Amniotic stem cell (primary cell): ENCODE measurements at places on chromosomes 1 and 21.
A peak's percentile ranks its signal among the peaks of the same experiment; 100 is the strongest.

- no peak for DNase-seq
Measured at GRCh38 chr1:41541592-41541952, 57.1 kb upstream of the EDN2 start.

DNA sequence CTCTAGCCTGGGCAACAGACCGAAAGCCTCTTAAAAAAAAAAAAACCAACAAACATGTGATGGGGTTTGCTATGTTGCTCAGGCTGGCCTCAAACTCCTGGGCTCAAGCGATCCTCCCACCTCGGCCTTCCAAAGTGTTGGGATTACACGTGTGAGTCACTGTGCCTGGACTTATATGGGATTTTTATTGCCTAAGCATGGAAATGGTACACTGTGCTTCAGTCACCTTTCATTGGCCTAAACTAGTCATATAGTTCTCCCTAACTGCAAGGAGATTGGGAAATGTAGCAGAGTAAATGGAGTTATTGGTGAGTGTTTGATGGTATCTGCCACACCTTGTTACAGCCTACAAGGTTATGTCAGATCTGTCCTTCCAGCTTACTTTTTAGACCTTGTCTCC is 17.2 kb upstream of the MEF2D start:
- no peak for DNase-seq

- DNase-seq: no peak
Measured at GRCh38 chr1:233480198-233480597, 133.7 kb upstream of the KCNK1 start.

- DNase-seq: no peak
Measured at GRCh38 chr21:36419241-36419640, 34.0 kb downstream of the CHAF1B start.

GRCh38 chr21:8993284-8993942 is 1528.0 kb upstream of the TPTE start:
- no peak for DNase-seq

DNA sequence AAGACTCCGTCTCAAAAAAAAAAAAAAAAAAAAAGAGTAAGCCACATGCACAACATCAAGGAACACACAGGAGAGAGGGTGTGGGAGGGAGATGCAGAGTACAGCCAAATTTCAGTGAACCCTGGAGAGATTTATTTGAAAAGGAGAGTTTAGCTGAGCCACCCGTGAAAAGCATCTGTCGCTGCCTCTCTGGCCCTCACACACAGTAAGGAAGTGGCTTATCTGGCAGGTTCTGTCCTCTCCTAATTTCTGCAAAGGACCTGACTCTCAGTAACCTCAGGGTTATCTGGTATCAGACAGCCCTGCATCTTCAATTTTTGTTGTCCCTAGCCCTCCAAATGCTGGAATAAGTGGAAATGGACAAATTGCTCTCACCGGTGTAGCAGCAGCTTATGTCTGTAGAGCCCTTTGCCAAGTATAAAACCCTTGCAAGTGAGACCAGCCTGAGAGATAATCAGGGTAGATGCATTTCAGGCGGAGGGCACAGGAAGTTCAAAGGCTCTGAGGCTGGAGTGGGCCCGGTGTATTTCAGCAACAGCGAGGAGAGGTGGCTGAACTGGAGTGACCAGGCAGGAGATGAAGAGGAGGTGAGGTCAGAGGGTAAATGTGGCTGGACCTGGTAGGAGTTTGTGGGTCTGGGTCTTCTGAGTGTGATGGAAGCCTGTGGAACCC is 16.7 kb upstream of the IL10RB start:
- DNase-seq: no peak

GRCh38 chr1:75074831-75075395 is 59.3 kb upstream of the LHX8 start:
- no peak for DNase-seq

DNA sequence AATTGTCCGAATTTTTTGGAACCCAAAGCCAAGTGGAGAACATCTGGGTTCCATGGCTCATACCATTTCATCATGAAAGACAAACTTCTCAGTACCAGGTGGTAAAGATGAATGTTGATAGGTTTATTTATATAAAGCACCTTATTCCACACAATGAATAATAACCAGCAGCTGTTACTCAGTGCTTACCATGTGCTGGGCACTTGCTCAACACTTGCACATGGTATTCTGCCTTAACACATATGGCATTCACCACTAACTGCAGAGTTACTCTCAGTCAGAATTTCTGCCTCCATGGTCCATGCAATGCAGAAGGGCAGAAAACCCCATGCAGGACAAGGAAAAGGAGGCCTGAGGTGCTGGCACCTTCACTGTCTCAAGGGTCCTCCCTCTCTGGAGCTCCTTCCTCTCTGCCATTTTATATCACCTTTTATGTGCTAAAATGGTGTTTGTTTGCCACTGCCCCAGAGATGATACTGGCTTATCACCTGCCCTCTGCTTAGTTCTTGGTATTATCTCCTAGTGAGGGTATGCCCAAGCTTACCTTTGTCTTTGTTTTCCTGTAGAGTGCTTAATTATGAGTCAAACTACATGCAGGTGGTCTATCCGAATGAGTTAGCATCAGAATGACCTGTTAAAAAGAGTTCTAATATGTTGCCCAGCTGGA is 76.7 kb upstream of the ZNF326 start:
- DNase-seq: no peak

- no peak for DNase-seq
Measured at GRCh38 chr1:168976267-168976666, 130.2 kb upstream of the ATP1B1 start.

DNA sequence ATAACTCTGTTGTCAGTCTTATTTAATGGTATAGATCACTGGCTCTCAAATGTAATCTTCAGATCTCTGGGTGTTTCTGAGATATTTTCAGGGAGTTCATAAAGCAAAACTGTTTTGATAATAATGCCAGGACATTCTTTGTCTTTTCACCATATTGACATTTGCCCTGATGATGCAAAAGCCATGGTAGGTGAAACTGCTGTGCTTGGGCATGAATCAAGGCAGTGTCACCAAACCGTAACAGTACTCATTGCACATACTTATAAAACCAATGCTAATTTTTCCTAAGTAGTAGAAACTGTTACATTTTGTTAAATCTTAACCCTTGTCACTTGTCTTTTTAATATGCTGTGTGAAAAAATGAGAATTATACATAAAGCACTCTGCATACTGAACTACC is 76.0 kb downstream of the RPS6KC1 start:
- no peak for DNase-seq

DNA sequence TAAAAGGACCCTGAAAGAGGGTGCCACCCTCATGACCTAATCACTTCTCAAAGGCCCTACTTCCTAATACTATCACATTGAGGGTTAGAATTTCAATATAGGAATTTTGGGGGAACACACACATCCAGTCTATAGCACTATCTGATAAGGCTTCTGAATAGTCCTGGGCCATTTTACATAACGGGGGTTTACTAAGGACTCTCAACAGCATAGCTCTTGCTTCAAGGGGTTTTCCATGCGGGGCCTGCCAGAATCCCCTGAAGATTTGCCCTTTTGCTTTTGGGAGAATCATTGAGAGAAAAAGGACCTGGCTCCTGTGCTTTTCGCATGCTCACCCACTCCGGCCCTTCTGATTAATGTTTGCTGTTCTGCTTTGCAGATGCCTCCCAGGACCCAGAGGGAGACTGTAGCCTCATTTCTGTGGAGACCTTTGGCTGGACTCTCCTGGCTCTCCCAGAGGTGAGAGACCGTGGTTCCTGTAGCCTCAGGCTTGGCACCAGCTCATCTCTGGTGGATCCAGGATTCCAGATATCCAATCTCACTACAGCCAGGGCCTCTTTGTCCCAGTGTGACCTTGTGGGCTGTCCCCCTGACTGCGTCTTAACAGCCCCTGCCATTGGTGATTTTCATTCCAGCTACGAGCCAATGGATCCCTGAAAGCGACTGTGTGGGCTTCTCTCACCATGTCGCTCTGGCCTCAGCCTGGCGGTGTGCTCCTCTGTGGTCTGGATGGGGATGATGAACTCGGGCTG is 72.6 kb downstream of the DDR2 start:
- DNase-seq: no peak

GRCh38 chr1:56120021-56120420 is 459.3 kb downstream of the PLPP3 start:
- no peak for DNase-seq

DNA sequence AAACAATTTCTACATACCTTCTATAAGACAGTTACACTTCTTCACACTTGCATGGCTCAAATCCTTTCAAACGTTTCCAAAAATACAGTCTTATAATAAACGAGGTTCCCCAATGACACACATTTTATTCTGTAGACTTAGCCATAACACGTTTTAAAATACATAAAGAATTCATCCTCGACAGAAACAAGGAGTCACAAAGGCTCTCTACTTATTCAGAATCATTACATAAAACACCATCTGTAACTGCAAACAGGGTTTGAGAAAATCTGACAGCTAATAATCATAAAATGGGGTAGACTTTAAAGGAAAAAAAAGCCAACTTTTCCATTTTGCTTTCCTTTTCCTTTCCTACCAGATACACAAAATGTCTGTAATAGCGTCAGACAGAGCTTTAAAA is 1.8 kb downstream of the PIK3R3 start:
- DNase-seq: no peak

DNA sequence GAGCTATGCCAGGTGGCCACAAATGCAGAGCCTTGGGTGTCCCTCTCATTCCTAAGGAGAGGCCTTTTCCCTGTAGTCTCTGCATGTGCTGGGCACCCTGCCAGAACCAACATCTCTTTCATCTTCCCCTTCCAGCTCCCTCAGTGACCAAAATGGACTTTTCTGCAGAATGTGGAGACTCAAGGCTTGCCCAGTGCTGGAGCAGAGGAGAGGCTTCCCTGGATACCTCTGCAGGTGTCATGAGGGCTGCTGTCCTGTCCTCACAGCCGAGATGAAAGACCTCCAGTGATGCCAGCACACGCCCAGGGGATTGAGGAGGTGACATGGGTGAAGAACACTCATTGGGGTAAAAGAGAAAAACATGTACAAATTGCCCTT is 347.0 kb upstream of the AJAP1 start:
- DNase-seq: no peak

GRCh38 chr1:229862017-229862774 is 204.8 kb upstream of the GALNT2 start:
- DNase-seq: no peak

DNA sequence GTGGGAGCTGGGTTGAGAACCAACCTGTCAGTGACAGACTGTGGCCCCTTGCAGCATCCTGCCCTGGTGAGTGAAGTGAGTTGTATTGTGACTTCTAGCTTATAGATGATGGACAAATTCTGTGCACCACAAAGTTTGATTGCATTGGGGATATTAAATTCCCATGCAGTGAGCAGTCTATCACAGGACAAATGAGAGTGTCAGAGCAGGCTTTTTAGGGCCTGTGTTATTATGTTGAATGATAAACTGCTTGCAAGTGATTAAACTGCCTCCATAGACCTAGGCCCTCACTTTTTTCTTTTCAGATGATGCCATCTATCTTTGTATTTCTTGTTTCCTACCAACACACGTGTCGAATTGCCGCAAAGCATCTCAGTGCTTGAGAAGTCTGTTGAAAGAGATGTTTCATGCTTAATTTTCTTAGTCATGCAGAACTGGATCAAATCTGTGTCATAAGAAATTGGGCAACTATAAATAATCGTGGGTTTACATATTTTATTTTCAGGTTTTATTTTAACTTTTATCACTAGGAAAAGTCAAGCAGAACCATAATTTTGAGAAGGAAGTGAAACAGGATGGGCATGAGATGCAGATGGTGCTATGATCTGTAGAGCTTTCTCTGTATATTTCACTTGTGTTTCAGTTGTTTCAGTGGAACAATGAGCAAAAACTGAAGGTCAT is 199.2 kb downstream of the S1PR1 start:
- DNase-seq: no peak

GRCh38 chr21:40057331-40057730 is 190.1 kb downstream of the PCP4 start:
- no peak for DNase-seq

DNA sequence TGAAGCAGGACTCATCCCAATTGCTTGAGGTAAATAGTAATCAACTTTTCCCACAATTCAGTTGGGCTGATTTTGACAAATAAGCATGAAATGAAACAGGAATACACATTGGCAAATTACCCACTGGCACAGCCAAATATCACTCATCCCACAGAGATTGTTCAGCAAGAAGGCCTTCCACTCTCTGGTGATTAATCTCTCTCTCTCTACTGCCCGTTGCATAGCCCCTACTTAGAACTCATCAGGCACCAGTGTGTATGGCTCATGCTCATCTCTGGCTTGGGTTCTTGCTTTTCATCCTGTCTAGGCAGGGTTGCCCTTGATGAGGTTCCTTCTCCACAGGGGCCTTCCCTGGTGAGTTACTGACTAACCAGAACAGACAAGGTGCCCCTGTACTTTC is 1.1 kb downstream of the BSDC1 start:
- DNase-seq: no peak

GRCh38 chr1:59186656-59187055 is 110.2 kb upstream of the FGGY start:
- peak; percentile 60 for DNase-seq

DNA sequence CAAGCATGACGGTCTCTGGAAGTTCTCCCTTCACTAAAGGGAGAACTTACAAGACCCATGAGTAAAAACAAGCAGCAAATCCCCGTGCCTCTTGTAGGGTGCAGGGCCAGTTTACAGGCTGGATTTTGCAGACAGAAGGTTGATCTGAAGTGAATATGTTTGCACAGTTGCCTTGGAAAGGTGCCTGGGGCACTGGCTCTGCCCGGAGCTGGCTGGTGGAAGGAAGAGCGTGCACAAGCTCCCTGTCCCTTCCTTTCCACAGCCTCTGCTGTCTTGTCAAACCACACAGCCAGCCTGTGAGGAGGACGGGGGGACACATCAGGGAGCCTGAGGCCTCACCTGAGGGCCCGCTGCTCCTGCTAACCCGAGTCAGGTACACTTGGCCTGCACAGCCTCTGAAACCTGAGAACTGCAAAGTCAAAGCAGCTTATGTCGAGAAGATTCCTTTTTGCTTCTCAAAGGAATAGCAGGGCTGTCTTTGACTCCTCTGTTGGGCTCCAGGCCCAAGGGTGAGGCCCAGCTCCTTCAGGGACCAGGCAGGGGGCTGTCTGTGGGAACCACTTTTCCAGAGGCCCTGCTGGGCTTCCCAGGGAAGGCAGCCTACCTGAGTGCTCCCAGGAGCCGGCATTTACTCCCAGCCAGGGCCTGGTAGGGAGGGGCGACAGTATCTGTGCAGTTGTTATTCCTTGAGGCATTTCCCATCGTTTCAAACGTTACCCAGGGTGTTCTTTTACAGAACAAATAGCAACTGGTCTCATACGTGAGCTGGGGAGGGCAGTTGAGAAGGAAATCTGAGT is 251.5 kb downstream of the SIPA1L2 start:
- no peak for DNase-seq

DNA sequence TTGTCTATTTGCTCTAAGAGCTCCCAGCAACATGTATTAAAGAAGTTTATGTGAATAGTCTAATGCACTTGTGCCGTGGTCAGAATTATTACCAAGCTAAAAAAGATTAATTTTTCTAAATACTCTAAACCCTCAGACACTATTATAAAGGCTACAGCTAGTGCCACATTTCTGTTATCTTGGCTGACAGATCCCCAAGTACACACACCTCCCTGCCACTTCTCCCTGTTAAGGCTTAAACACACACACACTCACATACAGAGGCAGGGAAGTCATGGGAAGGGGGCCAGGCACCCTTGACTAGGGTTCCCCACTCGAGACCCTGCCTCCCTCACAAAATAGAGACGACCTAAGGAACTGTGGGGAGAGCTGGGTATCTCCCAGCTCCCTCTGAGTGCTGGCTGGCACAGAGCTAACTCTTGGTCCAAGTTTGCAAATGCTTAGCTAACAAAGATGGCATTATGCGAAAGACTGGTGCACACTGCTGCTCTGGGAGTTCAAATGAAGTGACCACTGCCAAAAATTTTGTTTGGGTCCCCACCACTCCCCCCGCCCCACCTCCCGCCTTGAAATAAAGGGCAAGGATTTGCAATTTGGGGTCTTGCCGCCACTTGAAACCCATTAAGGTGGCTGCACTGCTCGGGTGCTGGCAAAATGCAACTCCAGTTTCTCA is 9.8 kb downstream of the SSBP3 start:
- DNase-seq: no peak
